H7 (cell line): ENCODE measurements at places on chromosomes 16 and 17. TPM values are rescaled to one million over a fixed set of nuclear protein-coding genes. Genes with fewer than 3 reads are reported as not detected.

Gene ERAL1
- 63.7 and 71.9 TPM in 2 replicates for total RNA-seq

Gene P2RX1
- 0.10 and 0.33 TPM in 2 replicates for total RNA-seq

Gene BRICD5
- total RNA-seq: 3.9 and 7.4 TPM in 2 replicates

Gene MFSD6L
- total RNA-seq: 0.07 TPM in 1 of 2 replicates, not detected in the other

Gene TEKT1
- not detected in 2 replicates for total RNA-seq

Gene SMPD3
- 0.42 and 1.8 TPM in 2 replicates for total RNA-seq

Gene TRPV3
- total RNA-seq: 0.69 and 2.5 TPM in 2 replicates

Gene CIITA
- not detected in 2 replicates for total RNA-seq
